GM06990 (cell line): ENCODE measurements at places on chromosomes 6 and 20.
A peak's percentile ranks its signal among the peaks of the same experiment; 100 is the strongest.

DNA sequence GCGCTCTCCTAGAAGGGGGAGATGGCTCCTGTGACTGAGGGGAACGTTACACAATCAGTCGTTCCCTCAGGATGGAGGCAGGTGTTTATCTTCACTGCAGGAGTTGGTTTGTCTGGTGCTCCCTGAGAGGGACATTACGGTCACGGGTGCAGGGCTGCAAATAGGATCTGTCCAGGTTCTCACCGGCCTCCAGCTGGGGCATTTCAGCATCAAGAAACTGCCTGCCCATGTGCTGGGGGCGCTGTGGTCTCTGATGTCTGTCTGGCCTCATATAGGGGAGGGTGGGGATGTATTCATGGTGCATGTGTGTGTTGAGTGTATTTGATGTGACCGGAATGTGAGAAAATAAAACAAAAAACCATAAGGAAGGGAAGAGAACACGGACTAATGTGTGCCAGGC is 77.1 kb downstream of the TBC1D7 start:
- DNase-seq, result no peak

GRCh38 chr6:82589509-82590206 is 226.0 kb downstream of the TPBG start:
- DNase-seq, result peak; percentile 46

DNA sequence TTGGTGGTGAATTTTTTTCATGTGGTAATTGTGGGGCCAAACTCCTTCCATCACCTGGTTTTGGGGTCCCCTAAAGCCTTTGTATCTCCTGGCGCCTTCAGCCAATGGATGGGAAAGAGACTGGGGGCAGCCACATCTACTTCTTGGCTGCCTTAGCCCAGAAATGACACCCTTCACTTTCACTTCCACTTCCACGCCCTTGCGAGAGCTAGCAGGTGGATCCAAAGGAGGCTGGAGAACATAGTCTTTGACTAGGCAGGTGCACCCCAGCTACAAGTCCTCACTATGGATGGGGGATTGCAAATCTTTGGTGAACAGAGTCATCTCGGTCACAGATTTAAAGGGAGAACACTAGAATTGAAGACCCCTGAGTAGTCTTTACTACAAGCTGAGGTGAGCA is 70.8 kb downstream of the NDUFAF5 start:
- DNase-seq, result no peak

DNA sequence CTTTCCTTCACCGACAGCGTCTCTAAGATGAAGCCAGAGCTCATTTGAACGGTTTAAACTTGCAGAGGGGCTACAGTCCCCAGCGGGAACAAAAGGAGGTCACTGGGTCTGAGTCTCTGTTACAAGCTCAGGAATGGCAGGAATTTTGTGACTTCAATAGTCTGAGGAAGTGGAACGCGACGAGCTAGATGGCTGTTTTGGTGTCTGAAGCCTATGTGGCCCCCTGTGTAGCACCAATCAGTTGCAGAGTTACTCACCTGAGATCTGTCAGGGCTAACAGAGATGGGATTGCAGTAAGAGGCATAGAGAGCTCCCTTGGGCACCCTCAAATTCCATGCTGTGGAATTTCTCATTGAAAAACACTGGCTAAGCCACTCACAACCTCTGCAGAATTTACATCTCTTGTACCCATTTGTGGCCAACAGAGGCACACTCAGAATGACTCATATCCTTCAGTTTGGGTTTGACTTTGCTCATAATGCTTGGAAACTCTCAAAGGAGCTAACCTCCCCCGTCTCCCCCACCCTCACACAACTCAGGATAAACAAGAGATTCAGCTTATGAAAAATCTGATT is 7.1 kb upstream of the TCP11 start:
- peak; percentile 16 for DNase-seq

DNA sequence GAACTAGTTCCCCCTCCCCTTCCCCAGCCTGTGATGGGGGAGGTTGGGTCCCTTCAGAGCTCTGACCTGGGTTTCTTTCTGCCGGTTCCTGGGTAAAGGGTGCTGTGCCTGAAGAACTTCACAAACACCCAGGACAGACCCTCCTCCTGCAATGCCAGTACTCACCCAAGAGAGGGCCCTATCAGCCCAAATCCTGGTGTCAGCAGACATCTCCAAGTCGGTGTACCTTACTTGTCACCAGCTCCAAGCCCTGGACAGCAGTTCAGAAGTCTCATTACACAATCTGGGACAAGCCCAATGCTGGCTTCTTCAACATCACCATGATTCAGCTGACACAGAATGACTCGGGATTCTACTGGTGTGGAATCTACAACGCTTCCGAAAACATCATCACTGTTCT is 467 bp downstream of the TREML4 start:
- DNase-seq, result no peak

GRCh38 chr6:18215436-18215835 is 48.9 kb downstream of the DEK start:
- no peak for DNase-seq

DNA sequence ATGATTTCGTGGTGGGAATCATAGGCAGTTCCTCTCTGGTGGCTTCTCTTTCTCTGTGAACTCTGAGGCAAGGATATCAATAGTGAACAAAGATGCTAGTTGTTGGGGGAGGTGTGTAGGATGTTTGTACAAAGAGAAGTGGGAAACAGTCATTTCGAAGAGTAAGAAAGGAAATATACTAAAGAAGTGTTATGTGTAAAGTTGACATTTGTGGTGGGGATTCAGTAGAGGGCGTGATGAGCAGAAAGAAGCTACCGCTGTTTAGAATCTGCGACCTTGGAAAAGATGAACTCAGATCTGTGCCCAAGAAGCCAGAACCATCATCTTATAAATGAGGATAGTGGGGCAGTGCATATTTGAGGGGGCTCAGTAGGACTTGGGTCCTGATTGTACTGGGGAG is 11.4 kb downstream of the SLC35F1 start:
- DNase-seq, result no peak

DNA sequence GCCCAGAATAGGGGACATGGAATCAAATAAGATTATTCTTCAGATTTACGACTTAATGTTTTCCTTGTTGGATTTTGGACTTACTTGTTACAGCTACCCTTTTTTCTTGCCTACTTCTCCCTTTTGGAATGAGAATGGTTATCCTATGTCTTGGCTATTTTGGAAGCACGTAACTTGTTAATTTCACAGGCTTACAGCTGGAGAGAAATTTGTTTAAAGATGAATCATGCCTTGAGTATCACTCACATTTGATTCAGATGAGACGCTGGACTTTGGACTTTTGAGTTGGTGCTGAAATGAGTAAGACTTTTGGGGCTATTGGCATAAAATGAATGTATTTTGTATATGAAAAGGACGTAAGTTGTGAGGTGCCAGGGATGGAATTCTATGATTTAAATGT is 83.3 kb downstream of the SMPDL3A start:
- no peak for DNase-seq

GRCh38 chr6:33699131-33699530 is 12.4 kb downstream of the UQCC2 start:
- DNase-seq, result no peak

DNA sequence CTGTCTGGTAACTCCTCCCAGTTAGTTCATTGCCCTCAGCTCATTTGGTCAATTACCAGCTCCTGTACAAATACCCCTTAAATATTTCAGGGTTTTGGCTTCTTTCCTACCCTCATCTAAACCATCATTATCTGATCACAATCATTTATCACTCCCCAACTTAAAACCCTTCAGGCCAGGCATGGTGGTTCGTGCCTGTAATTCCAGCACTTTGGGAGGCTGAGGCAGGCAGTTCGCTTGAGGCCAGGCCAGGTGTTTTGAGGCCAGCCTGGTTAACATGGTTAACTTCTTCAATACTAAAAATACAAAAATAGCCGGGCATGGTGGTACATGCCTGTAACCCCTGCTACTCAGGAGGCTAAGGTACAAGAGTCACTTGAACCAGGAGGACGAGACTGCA is 9.4 kb downstream of the TGIF2 start:
- no peak for DNase-seq

- DNase-seq, result no peak
Measured at GRCh38 chr6:10414756-10415616, at the start of gene TFAP2A. TSS of gene TFAP2A (minus strand) at chr6:10415074. CDS start at chr6:10414991, 83 bp downstream.

DNA sequence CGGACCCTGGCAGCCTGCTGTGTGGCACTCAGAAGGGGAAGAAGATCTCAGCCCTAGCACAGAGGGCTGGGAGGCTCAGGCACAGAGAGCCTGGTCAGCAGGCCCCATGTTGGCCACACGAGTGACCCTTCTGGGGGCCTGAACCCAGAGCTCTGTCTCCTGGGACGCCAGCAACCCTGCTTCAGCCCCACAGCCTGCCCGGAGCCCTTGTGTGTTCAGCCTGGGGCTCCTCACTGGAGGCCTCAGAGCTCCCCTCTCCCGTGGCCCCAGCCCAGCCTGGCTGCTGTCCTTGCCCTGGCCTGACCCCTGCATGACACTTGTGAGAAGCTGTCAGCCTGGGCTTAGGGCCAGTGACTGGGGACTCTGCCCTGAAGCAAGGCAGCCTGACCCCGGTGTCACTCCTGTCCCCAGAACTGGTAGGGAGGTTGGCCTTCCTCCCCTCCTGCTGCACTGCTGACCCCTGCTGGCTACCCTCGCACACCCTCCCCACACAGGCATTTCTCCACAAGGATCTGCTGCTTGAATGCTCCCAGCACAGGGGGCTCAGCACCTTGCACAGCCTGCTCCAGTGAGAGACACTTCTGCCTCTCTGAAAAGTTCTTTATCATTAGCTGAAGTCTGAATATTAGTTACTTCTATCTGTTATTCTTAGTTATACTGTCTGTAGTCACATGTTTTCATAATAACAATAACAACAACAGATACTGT is 15.4 kb upstream of the IP6K3 start:
- DNase-seq, result peak; percentile 33
